ENCODE measurements at places on chromosomes 11 and 22.

DNA sequence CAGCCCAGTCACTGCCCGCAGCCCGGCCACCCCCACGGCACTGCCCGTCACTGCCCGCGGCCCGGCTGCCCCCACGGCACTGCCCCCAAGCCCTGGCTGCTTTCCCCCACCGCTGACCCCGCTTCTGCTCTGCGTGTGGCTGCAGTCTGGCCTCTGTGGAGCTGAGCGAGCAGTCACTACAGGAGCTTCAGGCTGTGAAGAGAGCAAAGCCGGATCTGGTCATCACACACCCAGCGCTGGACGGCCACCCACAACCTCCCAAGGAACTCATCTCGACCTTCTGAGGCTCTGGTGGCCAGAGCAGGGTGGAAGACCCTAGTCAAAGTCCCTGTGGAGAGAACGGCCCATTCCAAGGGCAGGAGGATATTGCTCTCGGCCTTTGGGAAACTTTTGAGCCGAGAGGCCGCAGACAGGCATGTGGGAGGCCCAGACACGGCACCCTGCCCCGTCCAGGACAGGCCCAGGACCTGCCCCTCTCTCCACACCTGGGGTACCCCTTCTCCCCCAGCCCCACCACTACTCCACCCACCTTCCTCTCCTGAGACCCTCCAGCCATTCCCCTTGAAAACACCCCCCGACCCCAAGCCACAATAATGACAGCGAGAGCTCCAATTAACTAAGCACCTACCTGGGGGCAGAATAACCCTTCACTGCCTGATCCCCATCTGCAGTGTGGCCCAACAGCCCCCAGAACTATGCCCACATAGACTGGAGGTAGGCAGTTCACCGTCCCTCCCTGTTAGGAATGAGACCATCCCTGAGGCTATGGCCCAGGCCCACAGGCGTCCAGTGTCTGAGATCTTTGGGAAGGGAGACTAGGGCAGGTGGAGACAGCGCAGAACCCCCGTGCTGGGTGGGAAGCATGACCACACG is 3.7 kb upstream of the PGGHG start:
- DNase-seq, result no peak

GRCh38 chr11:69834251-69834650 is 15.0 kb upstream of the FGF3 start:
- DNase-seq, result no peak

GRCh38 chr11:31641477-31642062 is 132.0 kb downstream of the ELP4 start:
- peak; percentile 70 for DNase-seq

DNA sequence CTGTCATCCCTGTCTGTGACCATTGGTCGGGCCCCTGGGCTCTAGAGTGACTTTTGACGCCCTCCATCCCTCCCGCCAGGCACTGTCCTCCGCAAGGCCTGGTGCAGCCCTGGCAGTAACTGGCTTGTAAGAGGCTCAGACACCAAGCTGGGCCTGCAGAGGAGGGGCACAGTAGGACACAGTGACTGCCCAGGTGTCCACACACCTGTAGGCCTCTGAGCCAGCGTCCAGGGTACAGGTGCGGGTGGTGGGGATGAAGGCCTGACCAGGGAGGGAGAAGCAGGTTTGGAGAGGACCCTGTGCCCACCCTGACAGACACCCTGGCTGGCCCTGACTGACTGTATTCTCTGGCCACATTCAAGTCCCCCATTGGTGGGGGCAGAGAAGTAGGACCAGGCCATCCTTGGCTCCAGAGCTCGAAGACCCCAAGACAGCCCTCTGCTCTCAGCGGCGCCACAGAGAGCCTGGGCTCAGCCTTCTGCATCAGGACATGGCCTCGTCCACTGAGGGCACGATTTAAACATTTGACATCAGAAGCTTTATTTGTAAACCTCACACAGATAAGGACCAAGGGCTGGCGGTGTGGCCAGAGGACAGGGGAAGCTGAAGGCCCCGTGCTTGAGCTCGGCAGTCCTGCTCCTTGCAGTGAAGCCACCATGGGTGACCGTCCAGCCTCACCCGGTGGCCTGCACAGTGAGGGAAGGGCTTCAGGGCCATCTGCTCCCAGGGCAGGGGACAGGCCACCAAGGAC is 31.4 kb downstream of the PPIL2 start:
- DNase-seq, result no peak

DNA sequence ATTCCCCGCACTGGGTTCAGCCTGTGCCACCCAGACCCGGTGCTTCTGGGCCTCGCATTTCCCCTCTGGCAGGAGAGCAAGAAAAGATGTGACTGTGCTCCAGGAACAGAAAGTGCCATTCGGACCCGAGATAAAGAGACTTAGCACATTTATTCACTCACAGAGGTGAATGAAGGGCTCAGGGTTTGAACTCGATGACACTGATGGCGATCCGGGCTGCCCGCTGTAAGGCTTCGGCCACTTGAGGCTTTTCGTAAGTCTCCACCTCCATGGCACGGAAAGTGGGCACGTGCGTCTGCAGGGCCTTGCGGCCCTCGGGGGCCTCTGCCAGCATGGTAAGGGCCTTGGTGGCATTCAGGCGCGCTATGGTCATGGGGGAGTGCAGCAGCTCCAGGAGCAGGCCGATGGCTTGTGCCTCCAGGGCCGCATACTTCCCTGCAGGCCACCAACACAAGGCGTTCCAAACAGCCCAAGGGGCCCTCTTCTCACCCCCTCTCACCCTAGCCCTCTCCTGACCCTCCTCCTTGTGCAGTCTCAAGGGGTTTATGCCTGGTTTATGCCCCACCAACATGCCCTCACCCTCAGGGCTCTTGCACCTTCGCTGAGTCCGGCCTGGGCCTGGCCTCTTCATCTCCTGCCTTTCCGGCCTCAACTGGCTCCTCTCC is 10.9 kb upstream of the GNAZ start:
- DNase-seq, result no peak
